ENCODE measurements at places on chromosomes 13 and 19. TPM values are rescaled to one million over a fixed set of nuclear protein-coding genes. Genes with fewer than 3 reads are reported as not detected.

The NKPD1 gene
- not detected for total RNA-seq

The NANOS3 gene
- total RNA-seq = 0.68 TPM

The IFNL3 gene
- total RNA-seq = not detected

The SHC2 gene
- 10.7 TPM for total RNA-seq

The TTYH1 gene
- total RNA-seq = 2.8 TPM

The ZNF223 gene
- total RNA-seq = 2.4 TPM

The CALR3 gene
- not detected for total RNA-seq

The CNN1 gene
- 174 TPM for total RNA-seq

The ZNF491 gene
- total RNA-seq = 2.8 TPM

The PEAK3 gene
- 0.68 TPM for total RNA-seq
